Activated naive CD8-positive, alpha-beta T cell treated with anti-CD3 and anti-CD28 coated beads for 36 hours (primary cell): ENCODE measurements at places on chromosomes 5 and 9.

DNA sequence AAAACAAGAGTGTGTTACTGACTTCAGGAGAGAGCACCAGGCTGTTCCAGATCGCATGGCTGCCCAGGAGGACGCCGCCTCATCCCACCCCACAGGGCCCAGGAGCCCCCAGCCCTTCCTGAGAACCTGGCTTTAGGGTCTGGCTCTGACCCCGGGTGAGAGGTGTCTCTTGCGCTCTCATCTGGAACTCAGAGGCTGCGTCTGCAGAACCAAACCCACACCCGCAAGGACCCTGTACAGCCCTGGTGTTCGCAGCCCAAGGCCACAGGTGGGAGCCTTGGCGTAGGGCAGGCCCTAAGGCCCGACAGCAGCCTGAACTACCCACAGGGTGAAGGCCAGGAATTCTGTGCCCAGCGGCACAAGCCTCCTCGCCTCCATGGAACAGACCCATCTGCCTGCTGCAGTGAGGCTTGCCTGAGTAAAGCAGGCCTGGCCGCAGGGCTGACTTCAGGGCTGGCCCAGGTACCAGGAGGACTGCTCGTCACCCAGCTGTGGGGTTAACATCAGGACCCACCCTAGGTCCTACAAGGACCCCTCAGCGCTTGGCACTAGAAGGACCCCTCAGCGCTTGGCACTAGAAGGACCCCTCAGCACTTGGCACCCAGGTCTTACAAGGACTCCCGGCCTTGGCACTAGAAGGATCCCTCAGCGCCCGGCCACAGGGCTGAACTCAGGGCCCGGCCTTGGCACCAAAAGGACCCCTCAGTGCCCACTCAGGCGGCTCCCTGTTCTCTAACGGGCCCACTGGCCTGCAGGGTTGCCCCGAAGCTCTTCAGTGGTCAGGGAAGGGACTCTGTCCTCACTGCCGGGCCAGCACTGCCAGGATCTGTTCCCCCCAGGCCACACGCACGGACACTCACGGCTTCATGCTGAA, 48.2 kb downstream of the NKD2 start:
- no peak for DNase-seq

- no peak for DNase-seq
Measured at GRCh38 chr5:58156361-58156760, 303.5 kb downstream of the PLK2 start.

DNA sequence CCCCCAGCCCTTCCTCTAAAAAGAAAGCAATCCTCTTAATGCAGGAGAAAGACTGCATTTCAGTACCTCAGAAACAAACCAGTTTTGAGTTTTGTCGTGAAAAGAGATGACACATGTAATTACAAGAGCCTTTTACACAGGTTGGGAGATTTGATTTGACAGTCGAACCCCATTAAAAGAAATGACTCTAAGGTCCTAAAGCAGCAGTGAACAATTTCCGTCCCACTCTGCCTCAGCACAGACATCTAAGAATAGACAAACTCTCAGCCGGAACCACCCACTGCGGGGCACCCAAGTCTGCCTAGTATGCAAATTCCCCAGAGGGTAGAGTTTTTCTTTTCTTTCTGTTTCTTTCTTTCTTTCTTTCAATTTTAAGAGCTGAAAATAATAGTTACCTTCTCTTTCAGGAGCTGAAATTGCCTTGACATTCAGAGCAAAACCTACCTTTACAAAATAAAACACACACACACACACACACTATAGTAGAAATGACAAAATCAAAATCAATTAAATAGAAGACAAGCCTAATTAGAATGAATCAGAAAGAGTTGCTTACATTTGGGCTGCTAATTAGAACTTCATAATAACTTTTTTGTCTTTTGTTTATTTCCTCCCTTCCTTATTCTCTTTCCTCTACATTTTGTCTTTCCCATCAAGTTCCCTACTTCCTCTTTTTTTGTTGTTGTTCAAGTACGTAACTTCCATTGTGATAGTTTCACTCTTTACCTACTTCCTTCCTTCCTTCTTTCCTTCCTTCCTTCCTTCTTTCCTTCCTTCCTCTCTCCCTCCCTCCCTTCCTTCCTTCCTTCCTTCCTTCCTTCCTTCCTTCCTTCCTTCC, 65.1 kb downstream of the BASP1 start:
- DNase-seq = peak; percentile 8

DNA sequence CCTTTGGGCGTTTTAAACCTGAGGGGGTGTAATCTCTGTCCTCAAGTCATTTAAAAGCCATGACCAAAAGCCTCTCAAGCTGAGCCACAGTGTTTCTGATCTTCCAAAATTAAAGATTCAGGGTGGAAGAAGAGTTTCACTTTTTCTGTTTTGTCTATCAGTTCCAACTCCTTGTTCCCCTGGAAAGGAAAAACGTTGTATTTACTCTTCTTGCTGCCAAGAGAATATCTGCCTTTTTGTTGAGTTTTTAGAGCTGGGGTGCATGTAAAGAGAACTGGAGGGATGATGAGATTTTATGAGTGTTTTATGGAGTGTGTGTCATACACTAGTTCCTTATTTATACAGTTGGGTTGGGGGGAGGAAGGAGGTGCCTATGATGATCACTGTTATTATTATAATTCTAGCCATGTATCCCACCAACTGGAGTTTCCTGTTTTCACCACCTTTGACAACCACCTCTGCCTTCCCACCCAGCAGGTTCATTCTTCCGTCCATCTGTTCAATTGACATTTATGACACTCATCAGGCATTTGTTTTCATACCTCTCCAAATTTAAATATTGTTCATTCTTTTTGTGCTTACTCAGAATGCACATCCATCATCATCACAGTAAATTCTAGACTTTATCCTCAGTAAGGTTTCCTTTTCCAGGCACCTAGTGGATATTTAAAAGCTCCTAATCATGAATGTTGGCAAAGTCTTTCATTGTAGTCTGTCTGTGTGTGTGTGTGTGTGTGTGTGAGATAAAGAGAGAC, 97.9 kb upstream of the MPDZ start:
- DNase-seq = no peak

- DNase-seq = peak; percentile 41
Measured at GRCh38 chr5:157072508-157072907, 13.6 kb upstream of the HAVCR1 start.

DNA sequence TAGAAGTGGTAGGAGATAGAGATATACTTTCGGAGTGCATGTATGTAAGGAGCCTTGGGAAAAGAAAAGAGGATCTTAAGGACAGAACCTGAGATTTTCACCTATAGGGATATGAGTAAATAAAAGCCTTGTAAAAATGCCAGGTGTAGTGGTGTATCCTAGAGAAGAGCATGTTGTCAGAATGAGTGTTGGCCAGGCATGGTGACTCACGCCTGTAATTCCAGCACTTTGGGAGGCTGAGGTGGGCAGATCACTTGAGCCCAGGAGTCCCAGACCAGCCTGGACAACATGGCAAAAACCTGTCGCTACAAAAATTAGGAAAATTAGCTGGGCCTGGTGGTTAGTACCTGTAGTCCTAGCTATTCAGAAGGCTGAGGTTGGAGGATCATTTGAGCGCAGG, 76.0 kb downstream of the IPO11 start:
- DNase-seq = no peak

- no peak for DNase-seq
Measured at GRCh38 chr9:106613250-106613737, 249.7 kb upstream of the ZNF462 start.

DNA sequence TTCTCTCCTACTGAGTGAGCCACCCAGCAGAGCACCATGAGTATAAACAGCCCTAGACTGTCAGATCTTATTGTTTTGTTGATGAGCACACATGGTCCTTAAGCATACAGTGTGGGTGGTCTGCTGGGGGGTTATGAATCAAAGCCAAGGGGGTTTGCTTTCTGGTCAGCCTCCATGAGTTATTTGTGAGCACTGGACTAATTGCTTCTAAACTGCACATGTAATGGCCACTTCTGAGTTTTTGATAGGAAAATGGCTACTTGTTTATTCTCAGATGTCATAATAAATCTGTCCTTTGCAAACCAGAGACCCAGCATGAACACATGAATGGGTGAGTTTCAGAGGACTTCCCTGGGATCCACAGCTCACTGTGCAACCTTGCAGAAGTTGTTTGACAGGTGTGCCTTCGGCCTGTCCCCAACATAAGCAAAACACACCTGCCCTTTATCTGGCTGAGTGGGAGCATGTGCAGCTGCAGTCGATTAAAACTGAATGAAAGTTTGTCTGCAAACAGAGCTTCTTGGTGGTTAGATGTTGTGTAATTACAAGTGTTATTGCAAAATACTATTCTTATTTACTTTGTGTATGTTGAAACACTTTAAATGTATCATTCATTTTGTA, 35.9 kb downstream of the MAMDC2 start:
- DNase-seq = no peak

DNA sequence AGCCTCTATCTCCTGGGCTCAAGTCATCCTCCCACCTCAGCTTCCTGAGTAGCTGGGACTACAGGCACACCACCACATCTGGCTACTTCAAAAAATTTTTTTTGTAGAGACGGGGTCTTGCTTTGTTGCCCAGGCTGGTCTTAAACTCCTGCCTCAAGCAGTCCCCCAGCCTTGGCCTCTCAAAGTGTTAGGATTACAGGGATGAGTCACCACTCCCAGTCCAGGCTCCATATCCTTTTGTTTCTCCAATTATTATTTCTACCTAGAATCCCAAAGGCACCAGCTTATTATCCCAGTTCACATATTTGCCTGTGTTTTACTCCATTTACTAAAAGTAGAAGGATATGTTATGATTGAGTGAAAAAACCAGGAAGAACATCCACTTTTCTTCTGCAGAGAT, 84.9 kb downstream of the TEK start:
- DNase-seq = no peak

DNA sequence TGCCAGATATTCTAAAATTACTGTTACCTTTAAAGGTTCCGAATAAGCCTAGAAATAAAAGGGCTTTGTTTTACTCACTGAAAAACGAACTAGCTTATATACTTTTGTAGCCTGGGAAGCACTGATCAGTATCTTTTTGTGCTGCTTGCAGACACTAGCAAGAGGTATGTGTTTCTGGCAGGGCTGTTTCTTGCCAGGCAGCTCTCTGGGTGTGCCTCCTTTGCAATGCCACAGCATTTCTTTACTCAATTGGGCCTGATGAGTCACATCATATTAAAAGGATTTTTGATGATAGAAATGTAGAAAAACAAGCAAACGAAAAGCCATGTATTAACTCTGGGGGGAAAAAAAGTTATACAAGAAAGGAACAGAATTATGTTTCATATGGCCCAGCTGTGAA, 35.6 kb downstream of the CD180 start:
- DNase-seq = no peak

- DNase-seq = no peak
Measured at GRCh38 chr9:35726931-35727330, 5.1 kb downstream of the TLN1 start.

GRCh38 chr9:75912951-75913350, 22.5 kb downstream of the PCSK5 start:
- no peak for DNase-seq

- no peak for DNase-seq
Measured at GRCh38 chr5:86865256-86865785, 247.6 kb downstream of the COX7C start.

DNA sequence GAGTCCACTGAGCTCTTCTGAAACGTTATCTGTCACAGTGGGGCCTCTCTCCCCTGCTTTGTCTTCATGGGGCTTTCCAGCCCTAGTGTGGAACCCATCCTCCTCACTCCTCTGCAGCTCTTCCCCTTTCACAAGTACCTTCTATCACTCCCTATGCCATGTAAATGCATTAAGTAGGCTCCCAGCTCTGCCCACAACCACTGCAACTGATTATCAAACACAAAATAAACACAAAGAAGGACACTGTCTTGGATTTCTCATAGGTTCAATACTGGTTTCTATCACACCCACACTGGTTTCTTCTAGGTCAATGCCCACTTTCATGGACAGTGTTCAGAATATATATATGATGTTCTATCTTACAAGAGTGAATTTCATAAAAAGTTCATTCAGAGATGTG, 139.4 kb downstream of the GNAQ start:
- DNase-seq = no peak

GRCh38 chr5:142131394-142131793, 22.8 kb downstream of the NDFIP1 start:
- no peak for DNase-seq

- DNase-seq = no peak
Measured at GRCh38 chr5:19067741-19068140, 920.3 kb downstream of the CDH18 start.

GRCh38 chr9:78030553-78031443, 813 bp downstream of the GNAQ start:
- peak; percentile 69 for DNase-seq

GRCh38 chr5:155299386-155300005, 285.9 kb downstream of the KIF4B start:
- no peak for DNase-seq

GRCh38 chr9:126388964-126389708, 62.5 kb downstream of the MVB12B start:
- no peak for DNase-seq

DNA sequence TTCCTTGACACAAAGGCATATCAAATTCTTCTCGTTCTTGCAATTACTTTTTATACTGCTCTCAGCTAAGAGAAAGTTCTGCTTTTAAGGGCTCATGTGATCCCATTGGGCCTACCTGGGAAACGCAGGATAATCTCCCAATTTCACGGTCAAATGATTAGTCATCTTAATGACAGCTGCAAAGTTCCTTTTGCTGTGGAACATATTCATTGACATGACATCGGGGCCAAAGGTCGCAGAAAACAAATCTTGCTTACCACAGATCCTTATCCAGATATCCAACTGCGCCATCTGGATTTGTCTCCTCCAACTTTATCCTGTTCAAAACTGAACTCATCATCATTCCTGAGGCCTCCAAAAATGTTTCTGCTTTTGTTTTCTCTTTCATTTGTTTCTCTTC, 1085.6 kb upstream of the WWC1 start:
- DNase-seq = no peak

GRCh38 chr9:26814799-26815198, 77.8 kb downstream of the CAAP1 start:
- DNase-seq = no peak

DNA sequence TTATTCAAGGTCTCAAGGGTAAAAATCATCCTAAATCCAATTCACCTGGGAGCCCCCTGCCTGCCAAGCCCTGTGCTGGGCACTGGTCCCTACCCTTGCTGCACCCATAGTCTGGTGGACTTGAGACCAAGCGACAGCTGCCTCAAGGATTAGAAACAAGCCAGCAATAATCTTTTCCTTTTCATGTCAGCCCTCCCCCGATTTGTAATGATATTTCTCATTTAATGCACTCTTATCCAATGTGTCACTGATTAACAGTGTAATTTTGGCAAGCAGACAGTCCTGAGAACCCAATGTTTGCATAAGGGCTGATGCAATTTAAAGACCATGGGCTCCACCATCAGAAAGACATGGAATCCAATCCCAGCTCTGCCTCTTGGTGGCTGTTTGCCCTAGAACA, 108.9 kb downstream of the ACTL7B start:
- no peak for DNase-seq
